Tongue (tissue), 3 donors: ENCODE measurements at places on chromosomes 1 and 21. TPM values are rescaled to one million over a fixed set of nuclear protein-coding genes. Genes with fewer than 3 reads are reported as not detected.

Gene NLRP3
- total RNA-seq, result 3.8 TPM

Gene C1orf159
- 3.8 TPM for total RNA-seq

Gene TLCD4
- 43.7 TPM for total RNA-seq

Gene BSND
- not detected for total RNA-seq

Gene LORICRIN
- not detected for total RNA-seq

Gene TARS2
- total RNA-seq, result 18.7 TPM

Gene TACSTD2
- 65.3 TPM for total RNA-seq

Gene RASAL2
- 29.0 TPM for total RNA-seq

Gene C1orf50
- total RNA-seq, result 5.9 TPM

Gene LRRC71
- not detected for total RNA-seq

Gene SPATA46
- total RNA-seq, result not detected

Gene TFB2M
- total RNA-seq, result 16.8 TPM

Gene ITLN2
- total RNA-seq, result not detected

Gene RUNX3
- 0.62 TPM for total RNA-seq

Gene FLG2
- 0.21 TPM for total RNA-seq

Gene RPRD2
- 15.0 TPM for total RNA-seq

Gene ITSN1
- total RNA-seq, result 74.2 TPM

Gene RPTN
- total RNA-seq, result not detected

Gene GALE
- total RNA-seq, result 30.6 TPM

Gene GBP6
- total RNA-seq, result 34.4 TPM

Gene RUNX1
- total RNA-seq, result 12.6 TPM

Gene COL9A2
- total RNA-seq, result 6.5 TPM

Gene FBXO44
- 5.8 TPM for total RNA-seq

Gene SPRR2B
- total RNA-seq, result not detected

Gene OR2L5
- not detected for total RNA-seq

Gene FAM131C
- 0.72 TPM for total RNA-seq

Gene ILDR2
- total RNA-seq, result 6.7 TPM

Gene RAB25
- total RNA-seq, result 13.3 TPM

Gene ANKRD34A
- total RNA-seq, result 0.51 TPM

Gene CD5L
- total RNA-seq, result not detected

Gene CPLANE2
- 3.0 TPM for total RNA-seq

Gene SMYD3
- total RNA-seq, result 23.5 TPM

Gene CLDN8
- 4.0 TPM for total RNA-seq

Gene PADI3
- 1.1 TPM for total RNA-seq

Gene PAQR6
- 1.0 TPM for total RNA-seq

Gene SLC1A7
- not detected for total RNA-seq

Gene RGSL1
- total RNA-seq, result not detected

Gene CDC42BPA
- total RNA-seq, result 75.0 TPM

Gene IPP
- 16.6 TPM for total RNA-seq

Gene PTAFR
- total RNA-seq, result 1.3 TPM

Gene DNM3
- total RNA-seq, result 7.1 TPM

Gene SLC30A1
- total RNA-seq, result 35.8 TPM

Gene KCNQ4
- 9.0 TPM for total RNA-seq

Gene LDLRAD1
- total RNA-seq, result not detected

Gene CFAP107
- total RNA-seq, result not detected

Gene CDK18
- 7.7 TPM for total RNA-seq

Gene OPTC
- total RNA-seq, result not detected

Gene CCDC185
- not detected for total RNA-seq

Gene TMEM39B
- total RNA-seq, result 3.4 TPM

Gene EXTL1
- total RNA-seq, result 5.4 TPM

Gene FBXO2
- 1.5 TPM for total RNA-seq

Gene KIF17
- 2.4 TPM for total RNA-seq

Gene MCL1
- 256 TPM for total RNA-seq

Gene OR6K3
- not detected for total RNA-seq

Gene MEX3A
- total RNA-seq, result 4.0 TPM
